Natural killer cell treated with Interleukin-12 subunit alpha and Interleukin-12 subunit beta and Interleukin-15 and Interleukin-18, amount 100 ng/mL, for 72 hours (primary cell): ENCODE measurements at places on chromosomes 3 and 15. TPM values are rescaled to one million over a fixed set of nuclear protein-coding genes. Genes with fewer than 3 reads are reported as not detected.

MRPL3 gene
- total RNA-seq = 106 TPM

ABTB1 gene
- total RNA-seq = 18.3 TPM

DNA sequence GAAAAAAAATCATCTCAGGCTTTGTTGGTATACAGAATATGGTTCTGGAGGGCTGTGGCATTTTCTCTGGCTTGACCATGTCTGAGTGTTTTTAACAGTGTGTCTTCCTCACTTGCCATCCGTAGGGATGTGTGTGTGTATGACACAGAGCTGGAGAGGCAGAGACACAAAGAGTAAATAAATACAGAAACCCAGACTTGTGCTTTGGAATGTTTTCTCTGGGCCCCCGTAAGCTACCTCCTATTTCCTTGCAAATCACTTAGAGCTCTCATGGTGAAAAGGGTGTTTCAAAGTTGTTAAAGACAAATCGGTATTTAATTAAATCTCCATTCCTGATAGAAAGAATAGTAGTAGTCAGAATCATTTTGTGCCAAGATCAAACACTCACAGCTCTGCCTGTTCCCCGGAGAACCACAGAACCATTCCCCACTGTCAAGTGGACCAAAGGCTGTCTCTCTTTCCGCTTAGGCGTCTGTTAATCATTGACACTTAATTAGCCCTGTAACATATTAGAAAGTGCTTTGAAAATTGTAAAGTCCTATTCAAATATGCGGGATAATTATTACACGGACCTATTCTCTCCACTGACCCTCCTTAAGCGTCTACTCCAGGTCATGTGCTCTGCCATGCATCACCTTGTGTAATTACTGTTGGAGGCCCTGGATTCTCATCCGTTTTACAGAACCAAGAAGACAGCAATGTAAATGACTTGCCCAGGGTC is 313.6 kb upstream of the TLE3 start:
- no peak for DNase-seq

GRCh38 chr3:47410417-47410720 is 29.5 kb downstream of the PTPN23 start:
- no peak for DNase-seq

POPDC2 gene
- 3.6 TPM for total RNA-seq
